ENCODE measurements at places on chromosomes 7 and 10. TPM values are rescaled to one million over a fixed set of nuclear protein-coding genes. Genes with fewer than 3 reads are reported as not detected.
A peak's percentile ranks its signal among the peaks of the same experiment; 100 is the strongest.

DNA sequence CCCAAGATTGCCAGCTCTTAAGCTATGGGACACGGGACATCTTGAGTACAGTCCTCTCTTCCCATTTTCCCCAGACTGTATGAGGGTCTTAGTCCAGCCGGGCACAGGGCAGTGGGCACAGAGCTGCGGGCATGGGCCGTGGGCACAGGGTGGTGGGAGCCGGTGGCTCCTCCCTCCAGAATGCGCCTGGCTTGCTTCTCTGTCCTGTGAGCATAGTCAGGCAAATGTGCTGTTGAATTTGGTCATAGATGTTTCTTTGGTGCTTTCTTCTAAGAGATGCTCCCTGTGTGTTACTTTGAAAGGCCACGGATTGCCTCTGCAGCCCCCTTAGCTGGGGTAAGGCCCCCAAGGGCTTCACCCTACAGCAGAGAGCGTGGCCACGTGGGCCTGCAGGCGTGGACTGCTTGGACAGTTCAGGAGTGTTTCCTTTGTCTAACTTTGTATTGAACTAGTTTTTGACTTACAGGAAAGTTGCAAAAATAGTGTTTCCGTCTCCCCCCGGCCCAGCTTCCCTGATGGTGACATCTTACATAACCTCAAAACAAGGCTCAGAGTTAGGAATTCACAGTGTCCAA lies 24.7 kb downstream of the LRRC27 start:
- no peak overlapping the region for H3K27ac ChIP-seq
- H3K4me1 ChIP-seq: no peaks in the 10 kb centered on the region
- no peak for DNase-seq
- H3K36me3 ChIP-seq: no peaks in the 10 kb centered on the region
- no peaks in the 10 kb centered on the region for H3K27me3 ChIP-seq

GRCh38 chr7:139750459-139751095 lies 27.2 kb downstream of the HIPK2 start:
- no peak overlapping the region for H3K4me3 ChIP-seq
- peaks cover 92% of the 10 kb centered on the region for H3K4me1 ChIP-seq
- H3K27ac ChIP-seq: peak overlapping the region; percentile 93
- no peaks in the 10 kb centered on the region for H3K36me3 ChIP-seq

DNA sequence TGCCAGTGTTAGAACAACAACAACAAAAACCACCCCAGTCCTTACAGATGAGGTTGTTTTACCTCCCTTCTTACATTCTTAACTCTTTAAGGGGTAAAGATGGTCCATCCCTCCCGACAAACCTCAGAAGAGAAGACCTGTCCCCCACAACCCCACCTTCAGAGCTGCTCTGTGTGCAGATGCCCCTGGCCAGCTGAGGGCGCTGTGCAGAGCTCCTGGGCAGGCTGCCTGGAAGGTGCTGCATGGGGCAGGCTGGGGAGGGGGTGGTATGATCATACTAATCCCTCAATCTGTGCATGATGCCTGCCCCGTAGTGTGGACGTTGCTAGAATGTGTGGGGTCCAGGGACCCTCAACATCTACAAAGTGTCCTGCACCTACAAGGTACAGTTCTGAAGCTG lies 387.1 kb downstream of the INHBA start:
- H3K27ac ChIP-seq: no peak overlapping the region
- H3K36me3 ChIP-seq: no peaks in the 10 kb centered on the region
- no peaks in the 10 kb centered on the region for H3K27me3 ChIP-seq
- no peaks in the 10 kb centered on the region for H3K4me1 ChIP-seq
- DNase-seq: no peak

ZNF487 gene
- total RNA-seq: 3.9 TPM

GRCh38 chr10:42802876-42803275 lies 20.3 kb downstream of the BMS1 start:
- H3K36me3 ChIP-seq: peaks cover 74% of the 10 kb centered on the region
- DNase-seq: no peak
- no peak overlapping the region for H3K27ac ChIP-seq
- H3K4me1 ChIP-seq: no peaks in the 10 kb centered on the region
- no peaks in the 10 kb centered on the region for H3K27me3 ChIP-seq

Data from right atrium auricular region (tissue), 2 donors.